GM13977 (cell line): ENCODE measurements at places on chromosomes 16 and 17.

- DNase-seq, result no peak
These were observed 12.3 kb upstream of the NLRC3 start for GRCh38 chr16:3589441-3589921.

- DNase-seq, result no peak
These were observed 27.5 kb downstream of the CEP131 start for GRCh38 chr17:81194941-81195901.

GRCh38 chr16:24769806-24770205 lies 40.4 kb downstream of the TNRC6A start:
- no peak for DNase-seq

DNA sequence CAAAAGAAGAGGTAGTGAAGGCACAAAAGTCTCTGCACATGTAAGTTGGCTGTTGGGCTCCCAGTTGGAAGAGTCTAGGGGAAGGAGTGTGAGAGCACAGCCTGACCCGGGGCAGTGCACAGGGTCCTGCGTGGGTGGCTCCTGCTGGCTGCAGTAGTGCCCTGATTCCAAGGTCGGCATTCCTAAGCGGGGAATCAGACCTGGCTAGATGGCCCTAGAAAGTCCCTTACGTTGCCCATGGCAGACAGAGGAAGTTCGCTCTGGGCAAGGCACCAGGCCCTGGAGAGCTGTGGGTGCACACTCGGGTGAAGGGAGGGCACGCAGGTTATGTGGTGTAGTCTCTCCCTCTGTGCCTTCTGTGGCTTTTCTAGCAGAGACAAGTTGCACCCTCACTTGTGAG lies 22.8 kb upstream of the SLC5A11 start:
- DNase-seq, result no peak

- no peak for DNase-seq
These were observed 863.2 kb upstream of the GOT2 start for GRCh38 chr16:59597269-59597668.

DNA sequence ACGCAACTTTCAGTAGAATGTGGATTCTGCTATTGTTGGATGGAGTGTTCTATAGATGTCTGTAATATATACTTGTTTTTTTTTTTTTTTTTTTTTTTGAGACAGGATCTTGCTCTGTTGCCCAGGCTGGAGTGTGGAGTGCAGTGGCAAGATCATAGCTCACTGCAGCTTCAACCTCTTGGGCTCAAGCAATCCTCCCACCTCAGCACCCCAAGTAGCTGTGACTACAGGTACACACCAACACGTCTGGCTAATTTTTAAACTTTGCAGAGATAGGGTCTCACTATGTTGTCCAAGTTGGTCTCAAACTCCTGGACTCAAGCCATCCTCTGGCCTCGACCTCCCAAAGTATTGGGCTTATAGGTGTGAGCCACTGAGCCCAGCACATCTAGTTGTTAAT lies 27.2 kb upstream of the CCL22 start:
- no peak for DNase-seq

DNA sequence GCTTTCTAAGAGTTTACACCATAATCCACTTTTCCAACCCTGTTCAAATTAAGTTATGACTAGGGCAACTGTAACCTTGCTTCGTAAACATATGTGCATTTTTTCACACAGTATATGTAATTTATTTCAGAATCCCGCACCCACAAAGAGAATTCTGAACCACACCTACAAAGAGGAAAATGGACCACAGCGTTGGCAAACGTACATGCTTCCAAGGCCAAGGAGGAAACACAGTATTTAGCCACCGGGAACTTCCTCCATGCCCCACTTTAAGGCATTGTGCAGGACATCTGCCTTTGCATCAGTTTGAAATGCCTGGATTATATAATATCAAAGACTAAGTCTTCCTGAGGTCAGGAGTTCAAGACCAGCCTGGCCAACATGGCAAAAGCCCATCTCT lies 2.1 kb downstream of the SPATA22 start:
- no peak for DNase-seq

DNA sequence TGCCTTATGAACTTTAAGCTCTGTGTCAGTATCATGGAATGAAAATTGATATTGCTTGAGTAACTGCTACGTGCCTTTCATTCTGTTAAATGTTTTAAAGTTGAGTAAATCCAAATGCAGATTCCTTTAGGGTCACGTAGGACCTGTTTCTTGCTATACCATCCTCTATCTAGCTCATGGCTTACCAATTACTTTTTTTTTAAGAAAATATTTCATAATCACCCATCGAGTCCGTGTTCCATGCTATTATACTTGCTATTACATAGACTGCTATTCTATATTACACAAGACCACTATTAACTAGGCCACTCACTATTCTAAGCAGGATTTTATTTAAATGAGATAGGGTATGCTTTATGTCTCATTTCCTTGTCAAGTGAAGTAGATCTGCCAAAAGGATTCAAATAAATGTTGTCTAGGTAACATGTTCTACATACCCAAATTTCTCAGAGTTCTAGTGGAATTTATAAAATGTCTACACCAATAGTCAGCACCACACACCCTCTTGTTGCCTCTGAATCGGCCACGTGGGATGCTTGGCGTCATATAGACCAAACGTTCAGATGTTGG lies 11.9 kb downstream of the ANKFN1 start:
- DNase-seq, result no peak

GRCh38 chr16:68480084-68480995 lies 32.0 kb upstream of the SMPD3 start:
- no peak for DNase-seq

GRCh38 chr16:48117217-48118105 lies 38.3 kb downstream of the ABCC12 start:
- peak; percentile 80 for DNase-seq

GRCh38 chr17:79811868-79812352 lies 15.0 kb upstream of the CBX8 start:
- DNase-seq, result no peak

DNA sequence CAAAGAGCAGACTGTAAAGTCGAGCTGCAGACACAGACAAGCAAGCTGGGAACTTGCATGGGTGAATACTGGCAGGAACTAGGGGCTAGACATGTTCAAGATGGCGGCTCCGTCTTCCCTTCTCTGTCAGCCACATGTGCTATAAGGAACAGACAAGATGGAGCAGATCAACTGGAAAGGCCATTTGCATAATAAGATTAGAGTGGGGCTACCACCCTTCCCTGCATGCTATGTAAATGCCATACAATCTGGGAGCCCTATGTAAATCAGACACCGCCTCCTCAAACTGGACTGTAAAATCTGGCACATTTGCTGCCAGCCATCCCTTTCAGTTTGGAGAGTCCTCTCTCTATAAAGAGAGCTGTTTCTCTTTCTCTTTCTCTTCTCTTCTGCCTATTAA lies 640.1 kb upstream of the CDH8 start:
- DNase-seq, result no peak

GRCh38 chr16:28597692-28598261 lies 927 bp upstream of the SULT1A2 start:
- no peak for DNase-seq

DNA sequence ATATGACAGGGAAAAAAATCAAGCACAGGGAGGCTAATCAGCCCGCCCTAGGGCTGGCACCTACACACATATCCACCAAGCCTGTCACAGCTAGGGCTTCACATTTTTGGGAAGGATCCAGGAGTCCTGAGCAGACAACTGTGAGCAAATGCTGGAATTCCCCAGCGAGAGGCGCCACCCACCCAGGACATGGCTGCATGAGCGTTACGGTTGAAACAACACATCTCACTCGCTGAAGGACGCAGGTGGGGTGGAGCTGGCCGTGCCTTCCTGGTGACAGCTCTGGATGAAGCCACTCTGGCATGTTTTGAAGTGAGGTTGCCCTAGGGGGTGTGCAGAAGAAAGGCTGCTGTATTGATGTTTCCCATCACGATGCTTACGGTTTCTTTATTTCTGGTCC lies 315.1 kb upstream of the EEF2KMT start:
- no peak for DNase-seq

DNA sequence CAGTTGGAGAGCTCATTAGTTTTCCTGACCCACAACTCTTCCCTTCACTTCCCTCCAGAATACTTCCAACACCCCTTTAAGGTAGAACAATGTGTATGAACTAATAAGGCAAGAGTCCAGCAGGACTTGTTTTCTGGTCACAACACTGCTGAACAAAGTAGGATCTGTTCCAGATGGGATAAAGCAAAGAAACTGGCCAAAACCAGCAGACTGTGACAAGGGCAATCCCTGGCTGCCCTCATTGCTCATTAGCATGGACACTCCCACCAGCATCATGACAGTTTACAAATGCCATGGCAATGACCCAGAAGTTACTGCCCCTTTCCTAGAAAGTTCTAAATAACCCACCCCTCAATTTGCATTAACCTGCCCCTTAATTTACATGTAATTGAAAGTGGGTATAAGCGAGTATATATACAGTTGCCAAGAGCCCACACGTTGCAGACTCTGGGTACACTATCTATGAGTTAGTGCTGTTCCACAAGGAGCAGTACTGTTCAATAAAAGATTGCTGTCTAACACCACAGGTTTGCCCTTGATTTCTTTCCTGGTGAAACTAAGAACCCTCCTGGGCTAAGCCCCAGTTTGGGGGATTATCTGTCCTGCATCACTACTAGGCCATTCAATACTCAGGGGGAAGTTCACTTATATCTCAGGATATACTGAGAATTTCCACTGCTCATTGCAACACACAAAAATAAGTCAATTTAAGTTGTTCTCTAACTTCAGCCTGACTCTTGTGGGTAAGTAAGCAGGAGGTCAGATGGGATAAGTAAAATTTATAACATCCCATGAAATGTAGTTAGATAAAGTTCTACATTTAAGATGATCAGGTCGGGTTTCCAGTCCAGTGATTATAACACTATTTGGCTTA lies 82.3 kb downstream of the SSH2 start:
- DNase-seq, result no peak

- DNase-seq, result no peak
These were observed at the start of gene CES2 for GRCh38 chr16:66935314-66936011. Gene CES2, plus strand, starts transcription at chr16:66935516. Its CDS starts 120 bp downstream, at chr16:66935636.

- no peak for DNase-seq
These were observed 4.4 kb downstream of the NOL3 start for GRCh38 chr16:67174706-67175231.

DNA sequence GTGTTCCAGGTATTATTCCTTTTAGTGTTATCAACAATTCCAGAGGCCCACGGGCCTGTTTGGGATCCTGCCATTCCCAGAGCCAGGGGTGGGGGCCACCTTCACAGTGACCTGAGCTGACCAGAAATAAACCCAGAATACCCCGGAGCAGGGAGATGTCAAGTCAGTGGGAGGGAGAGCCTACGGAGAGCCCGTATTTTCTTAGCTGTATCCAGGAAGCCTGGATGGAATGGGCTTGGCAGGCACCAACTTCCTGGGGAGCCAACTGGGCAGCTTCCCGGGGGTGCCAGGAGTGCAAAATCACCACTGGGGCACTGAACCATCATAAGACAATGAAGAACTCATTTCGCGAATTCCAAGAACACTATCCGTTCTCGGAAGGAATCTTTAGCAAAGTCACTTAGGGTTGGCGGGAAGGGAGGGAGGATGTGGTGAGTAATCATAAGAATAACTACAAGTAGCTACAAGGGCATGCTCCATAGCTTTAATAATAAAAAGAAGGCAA lies 13.2 kb upstream of the MRTFB start:
- no peak for DNase-seq

GRCh38 chr17:34412965-34413441 lies 50.0 kb upstream of the CCL1 start:
- DNase-seq, result no peak

DNA sequence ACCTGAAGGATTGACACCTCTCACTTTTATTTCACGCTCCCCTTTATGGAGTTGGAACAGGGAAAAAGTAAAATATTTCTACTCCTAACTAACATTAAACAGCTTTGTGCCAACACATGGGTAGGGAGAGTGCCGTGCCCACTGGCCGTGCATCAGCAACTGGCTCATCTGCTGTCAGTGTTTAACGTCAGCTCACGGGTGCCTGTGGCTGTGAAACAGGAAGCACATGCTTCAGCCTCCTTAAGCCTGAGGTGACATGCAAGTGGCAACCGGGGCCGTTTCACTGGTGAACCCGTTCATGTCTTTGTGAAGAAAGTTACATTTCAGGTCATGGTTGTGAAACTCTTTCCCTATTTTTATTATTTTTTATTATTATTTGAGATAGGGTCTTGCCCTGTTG lies 3.2 kb downstream of the SPG7 start:
- DNase-seq, result peak; percentile 13

- DNase-seq, result no peak
These were observed 75.8 kb downstream of the UTP18 start for GRCh38 chr17:51335883-51336822.

DNA sequence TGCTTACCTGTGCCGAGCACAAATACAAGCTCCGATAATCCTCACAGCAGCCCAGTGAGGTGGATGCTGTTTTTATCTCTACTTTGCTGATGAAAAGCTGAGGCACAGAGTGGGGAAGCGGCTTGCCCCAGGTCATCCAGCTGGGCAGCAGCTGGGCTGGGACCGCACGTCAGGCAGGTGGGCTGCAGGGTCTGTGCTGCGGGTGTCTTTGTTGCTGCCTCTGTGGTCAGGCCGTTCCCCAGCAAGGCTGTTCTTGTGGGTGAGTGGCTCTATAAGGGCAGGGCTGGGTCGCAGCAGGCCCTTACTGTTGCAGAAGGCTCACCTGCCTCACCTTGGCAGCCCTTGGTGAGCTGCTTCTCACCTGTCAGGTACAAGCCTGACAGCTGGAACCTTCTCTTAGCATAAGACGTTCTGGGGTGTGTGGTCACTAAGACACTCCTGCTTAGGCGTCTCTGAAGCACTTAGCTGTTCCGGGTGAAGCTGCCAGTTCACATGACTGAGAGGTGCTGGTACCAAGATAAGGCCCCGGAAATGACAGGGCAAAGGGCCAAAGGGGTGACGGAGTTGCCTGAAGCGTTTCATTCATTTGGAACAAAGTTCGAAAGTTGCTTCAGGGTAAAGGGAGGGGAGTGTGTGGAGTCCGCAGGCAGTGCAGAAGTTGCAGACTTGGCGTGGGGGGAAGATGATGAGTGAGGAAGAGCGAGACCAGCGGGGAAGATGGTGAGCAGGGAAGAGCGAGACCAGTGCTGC lies 17.4 kb downstream of the IRF8 start:
- no peak for DNase-seq

DNA sequence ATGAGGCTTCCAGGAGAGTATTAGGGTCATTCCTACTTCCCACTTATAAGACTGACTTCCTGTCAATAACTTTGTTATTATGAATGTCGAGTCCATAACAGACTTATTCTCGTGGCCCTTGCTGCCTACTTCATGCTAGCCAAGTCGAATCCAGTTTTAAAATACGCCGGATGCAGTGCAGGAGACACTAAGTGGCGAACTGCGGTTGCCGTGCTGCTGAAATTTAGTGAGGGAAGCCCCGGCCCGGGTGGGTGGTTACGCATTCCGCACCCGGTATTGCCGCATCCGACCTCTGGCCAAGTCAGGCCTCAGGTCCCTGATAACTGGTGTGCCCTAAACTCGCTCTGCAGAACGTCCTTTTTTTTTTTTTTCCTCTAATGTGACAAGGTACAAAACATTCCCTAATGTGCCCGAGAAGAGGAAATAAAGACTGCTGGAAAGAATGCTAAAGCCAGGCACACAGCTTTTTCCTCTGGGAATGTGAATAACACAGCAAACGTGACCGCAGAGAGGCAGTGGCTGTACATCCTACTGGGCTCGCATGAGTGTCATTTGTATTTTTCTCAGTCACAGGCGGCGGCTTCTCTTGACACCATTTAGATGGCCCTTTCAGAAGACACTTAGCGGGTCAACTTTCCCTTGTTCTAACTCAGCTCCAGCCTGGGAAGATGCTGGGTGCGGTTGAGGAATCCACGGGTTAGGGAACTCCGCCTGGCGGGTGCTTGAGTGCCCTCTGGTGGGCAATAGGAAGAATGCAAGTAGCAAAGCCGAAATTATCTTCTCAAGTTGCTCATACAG lies 7.1 kb upstream of the AKTIP start:
- peak; percentile 60 for DNase-seq

GRCh38 chr17:43548689-43549379 lies 2.7 kb upstream of the ETV4 start:
- no peak for DNase-seq
